ENCODE measurements at places on chromosomes 7 and 10. TPM values are rescaled to one million over a fixed set of nuclear protein-coding genes. Genes with fewer than 3 reads are reported as not detected.

DNA sequence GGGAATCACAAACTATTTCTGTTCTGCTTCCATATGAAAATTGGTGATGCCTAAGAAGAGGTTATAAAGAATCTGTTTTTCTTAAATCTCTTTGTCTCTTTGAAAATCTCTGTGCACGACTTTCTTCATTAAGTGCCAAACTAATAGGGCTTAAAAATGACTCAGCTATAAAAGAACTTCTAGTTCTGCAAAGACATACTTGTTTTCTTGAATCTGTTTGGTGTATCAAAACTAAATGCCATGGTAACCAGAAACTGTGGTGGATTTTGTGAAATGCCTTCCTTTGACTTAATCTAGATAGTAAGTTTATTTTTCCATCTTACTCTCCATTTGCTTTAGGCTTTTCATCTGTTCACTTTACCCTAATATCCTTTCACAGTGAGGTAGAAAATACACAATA is 417.8 kb downstream of the PARD3 start:
- no peak for DNase-seq
- H3K27me3 ChIP-seq: peaks cover 1% of the 10 kb centered on the region
- H3K4me3 ChIP-seq: no peak overlapping the region
- no peak overlapping the region for H3K27ac ChIP-seq
- H3K36me3 ChIP-seq: no peaks in the 10 kb centered on the region

- DNase-seq: peak; percentile 63
- H3K36me3 ChIP-seq: peaks cover 2% of the 10 kb centered on the region
- H3K4me3 ChIP-seq: peak overlapping the region; percentile 35
These were observed 4.1 kb upstream of the NT5C2 start for GRCh38 chr10:103197174-103197573.

GRCh38 chr7:51278797-51279196 is 37.8 kb downstream of the COBL start:
- H3K4me1 ChIP-seq: no peaks in the 10 kb centered on the region
- no peak overlapping the region for H3K4me3 ChIP-seq
- no peak overlapping the region for H3K27ac ChIP-seq
- H3K36me3 ChIP-seq: no peaks in the 10 kb centered on the region
- H3K27me3 ChIP-seq: peaks cover 14% of the 10 kb centered on the region

DNA sequence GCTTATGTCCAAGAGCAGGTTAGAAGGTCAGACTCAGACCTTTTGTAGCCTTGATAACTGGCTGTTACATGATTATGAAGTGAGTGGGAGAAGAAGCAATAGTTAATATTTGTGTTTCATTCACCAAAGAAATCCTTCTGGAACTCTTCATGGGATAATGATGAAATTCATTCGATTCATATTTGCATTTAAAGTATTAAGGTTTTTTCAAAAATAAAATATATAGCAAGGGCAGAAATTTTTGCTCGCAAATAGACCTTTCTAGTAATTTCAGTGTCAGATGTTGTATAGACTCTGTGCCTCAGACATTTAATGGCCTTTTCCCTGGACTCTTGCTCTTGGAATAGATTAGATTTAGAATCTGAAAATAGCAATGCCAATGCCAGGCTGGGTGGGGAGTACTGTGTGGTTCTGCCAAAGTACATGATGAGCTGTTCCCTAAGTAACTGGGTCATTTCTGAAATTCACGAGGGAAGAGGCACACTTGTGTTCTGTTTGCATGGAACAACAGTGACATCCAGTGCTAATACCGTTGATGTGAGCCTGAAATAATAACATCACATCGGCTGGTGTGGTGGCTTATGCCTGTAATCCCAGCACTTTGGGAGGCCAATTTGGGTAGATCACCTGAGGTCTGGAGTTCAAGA is 119.2 kb downstream of the MBL2 start:
- no peaks in the 10 kb centered on the region for H3K36me3 ChIP-seq
- no peaks in the 10 kb centered on the region for H3K4me1 ChIP-seq
- H3K4me3 ChIP-seq: no peak overlapping the region
- no peaks in the 10 kb centered on the region for H3K27me3 ChIP-seq

GRCh38 chr7:12769444-12769843 is 82.0 kb downstream of the ARL4A start:
- no peak overlapping the region for H3K4me3 ChIP-seq
- H3K27me3 ChIP-seq: no peaks in the 10 kb centered on the region
- H3K27ac ChIP-seq: no peak overlapping the region
- H3K4me1 ChIP-seq: no peaks in the 10 kb centered on the region

DNA sequence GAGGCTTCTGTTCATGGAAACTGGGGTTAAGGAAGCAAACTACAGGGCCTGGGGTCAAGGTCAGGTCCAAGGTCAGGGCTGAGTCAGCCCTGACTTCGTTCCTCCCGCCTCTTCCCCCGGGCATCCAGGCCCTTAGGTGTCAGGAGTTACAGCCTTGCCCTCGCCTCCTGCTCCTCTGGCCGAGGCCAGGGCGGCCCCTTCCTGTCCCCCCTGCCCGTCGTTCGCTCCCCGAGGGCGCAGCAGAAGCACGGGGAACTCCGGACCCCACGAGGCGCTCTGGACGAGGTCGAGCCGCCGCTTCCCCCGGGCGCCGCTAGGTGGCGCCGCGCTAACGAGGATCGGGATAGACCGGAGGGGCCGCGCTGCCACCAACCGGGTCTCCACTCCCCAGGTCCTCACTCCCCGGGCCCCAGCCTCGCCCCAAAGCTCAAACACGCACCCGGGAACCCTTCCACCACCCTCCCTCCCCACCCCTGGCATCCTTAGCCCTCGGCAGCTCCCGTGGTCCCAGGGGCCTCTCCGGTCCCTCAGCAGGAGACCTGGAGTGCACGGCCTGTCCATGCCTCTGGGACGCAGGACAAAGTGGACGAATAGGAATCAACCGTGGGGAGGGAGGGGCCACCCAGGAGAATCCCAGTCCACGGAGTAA is 59.2 kb upstream of the MYL10 start:
- no peak overlapping the region for H3K4me3 ChIP-seq
- peak; percentile 83 for DNase-seq
- H3K4me1 ChIP-seq: no peaks in the 10 kb centered on the region
- H3K27me3 ChIP-seq: peaks cover 1% of the 10 kb centered on the region
- H3K36me3 ChIP-seq: no peaks in the 10 kb centered on the region

DNA sequence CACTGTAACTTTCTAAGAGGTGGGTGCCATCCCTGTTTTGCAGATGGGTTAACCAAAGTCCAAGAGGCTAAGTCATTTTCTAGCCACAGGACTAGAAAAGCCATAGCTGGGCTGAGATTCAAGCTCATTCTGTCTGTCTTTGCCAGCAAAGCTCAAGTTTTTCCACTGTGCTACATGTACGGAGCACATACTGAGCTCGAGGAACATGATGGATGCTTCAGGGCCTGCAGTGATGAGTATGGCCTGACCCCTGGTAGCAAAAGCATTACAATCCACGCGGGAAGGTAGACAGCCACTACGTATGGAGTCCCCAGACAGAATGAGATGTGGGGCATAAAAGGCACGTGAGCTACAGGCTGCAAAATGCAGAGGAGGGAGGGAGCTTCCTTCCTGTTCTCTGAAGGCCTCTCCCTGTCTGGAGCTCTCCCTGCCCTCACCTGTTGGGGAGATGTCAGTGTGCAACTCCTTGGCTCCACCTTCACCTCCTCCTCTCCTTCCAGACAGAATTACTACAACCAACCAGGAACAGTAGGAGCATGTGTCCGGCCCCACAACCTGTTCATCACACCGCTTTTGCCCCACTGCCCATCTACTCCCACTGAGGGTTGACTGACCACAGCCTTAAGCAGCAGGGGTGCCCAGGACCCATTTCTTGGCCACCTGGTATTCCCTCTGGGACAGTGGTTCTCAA is 16.4 kb downstream of the ITPRIP start:
- H3K27me3 ChIP-seq: no peaks in the 10 kb centered on the region
- peak overlapping the region; percentile 80 for H3K27ac ChIP-seq
- H3K4me1 ChIP-seq: peaks cover 79% of the 10 kb centered on the region

- peak; percentile 52 for DNase-seq
- peaks cover 13% of the 10 kb centered on the region for H3K36me3 ChIP-seq
- H3K4me3 ChIP-seq: peak overlapping the region; percentile 91
- H3K27ac ChIP-seq: peak overlapping the region; percentile 97
These were observed 677 bp downstream of the TSPAN14 start for GRCh38 chr10:80454513-80455460.

DNA sequence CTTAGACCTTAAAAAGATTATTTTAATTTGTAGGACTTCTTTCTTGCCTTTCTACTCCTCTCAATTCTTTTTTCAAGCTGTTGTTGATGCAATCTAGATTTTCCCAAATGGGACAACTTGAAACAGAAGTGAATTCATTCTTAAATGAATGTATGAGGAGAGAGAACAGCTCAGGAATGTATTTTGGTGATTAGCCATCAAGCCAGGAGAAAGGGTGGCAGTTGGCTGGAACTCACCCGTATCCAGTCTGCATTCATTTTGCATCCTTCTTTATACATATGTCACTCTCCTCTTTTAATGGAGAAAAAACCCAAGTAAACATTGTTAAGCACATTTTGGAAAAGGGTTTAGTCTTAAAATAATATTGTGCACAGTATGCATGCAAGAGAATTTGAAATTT is 251.3 kb downstream of the REEP3 start:
- H3K27me3 ChIP-seq: peaks cover 10% of the 10 kb centered on the region
- no peaks in the 10 kb centered on the region for H3K36me3 ChIP-seq
- no peak overlapping the region for H3K4me3 ChIP-seq
- DNase-seq: no peak

- no peak overlapping the region for H3K27ac ChIP-seq
- no peak overlapping the region for H3K4me3 ChIP-seq
- no peaks in the 10 kb centered on the region for H3K36me3 ChIP-seq
- H3K27me3 ChIP-seq: no peaks in the 10 kb centered on the region
These were observed 171.6 kb downstream of the LRRN3 start for GRCh38 chr7:111262293-111263116.

DNA sequence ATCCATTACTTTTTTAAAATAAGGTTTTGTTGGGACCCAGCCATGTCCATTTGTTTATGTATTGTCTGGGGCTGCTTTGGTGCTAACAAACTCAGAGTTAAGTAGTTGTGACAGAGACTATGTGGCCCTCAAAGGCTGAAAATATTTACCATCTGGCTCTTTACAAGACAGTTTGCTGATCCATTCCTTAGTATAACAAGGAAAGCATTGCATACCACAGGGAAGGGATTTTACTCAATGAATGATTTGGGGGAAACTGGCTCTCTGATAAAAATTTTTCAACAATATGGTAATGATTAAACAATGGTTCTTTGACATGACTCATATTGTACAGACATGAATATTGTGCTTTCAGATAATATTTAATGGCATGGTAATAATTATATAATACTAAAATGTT is 738.1 kb downstream of the KCNMA1 start:
- no peak overlapping the region for H3K27ac ChIP-seq
- DNase-seq: no peak
- no peaks in the 10 kb centered on the region for H3K4me1 ChIP-seq

DNA sequence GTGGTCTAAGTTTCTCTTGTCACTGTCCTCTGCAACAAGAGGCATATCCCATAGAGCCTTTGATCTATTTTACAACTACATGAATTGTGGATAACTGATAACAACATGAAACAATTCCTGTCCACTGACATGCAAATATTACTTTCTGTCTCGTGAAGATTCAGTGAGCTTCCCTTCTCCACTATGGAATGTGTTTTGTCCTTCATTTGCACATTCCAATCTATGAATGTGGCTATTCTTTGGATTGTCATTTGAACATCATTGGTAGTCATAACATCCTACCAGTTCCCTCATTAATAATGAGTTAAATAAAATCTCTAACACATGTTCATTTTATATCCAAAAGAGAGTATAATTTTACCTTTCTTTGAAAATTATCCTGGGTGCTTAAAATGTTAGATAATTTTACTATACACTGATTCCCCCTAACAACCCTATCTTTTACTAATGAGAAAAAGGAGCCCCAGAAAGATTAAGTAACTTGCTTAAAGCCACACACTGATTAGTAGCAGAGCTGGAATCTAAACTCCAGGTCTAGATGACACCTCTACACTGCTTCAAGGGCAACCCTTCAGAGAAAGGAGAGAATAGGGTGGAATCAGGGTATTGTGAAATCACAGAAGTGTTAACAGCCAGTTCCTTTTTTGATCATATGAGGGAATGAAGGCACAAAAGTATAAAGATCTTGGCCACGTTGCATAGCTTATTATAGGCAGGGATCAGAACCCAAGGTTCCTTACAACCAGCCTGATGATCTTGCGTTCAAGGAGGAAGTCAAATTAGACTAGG is 39.1 kb downstream of the PDE1C start:
- no peak overlapping the region for H3K4me3 ChIP-seq
- no peaks in the 10 kb centered on the region for H3K4me1 ChIP-seq
- H3K27ac ChIP-seq: no peak overlapping the region

DNA sequence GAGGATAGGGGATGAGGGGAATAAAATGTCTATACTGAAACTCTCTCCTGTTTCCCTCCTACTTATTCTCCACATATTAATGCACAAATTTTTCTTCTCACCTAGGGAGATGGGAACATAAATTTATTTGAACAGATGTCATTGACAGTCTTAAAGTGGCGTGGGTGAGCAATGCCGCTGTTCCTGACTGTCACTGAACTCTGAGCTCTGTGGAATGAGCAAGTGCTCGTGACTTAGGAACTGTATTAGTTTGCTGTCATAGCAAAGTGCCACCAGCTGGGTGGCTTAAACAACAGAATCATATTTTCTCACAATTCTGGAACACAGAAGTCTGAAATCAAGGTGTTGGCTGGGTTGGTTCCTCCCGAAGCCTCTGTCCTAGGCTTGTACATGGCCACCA is 29.1 kb downstream of the INPP5F start:
- no peak for DNase-seq
- no peak overlapping the region for H3K4me3 ChIP-seq

DNA sequence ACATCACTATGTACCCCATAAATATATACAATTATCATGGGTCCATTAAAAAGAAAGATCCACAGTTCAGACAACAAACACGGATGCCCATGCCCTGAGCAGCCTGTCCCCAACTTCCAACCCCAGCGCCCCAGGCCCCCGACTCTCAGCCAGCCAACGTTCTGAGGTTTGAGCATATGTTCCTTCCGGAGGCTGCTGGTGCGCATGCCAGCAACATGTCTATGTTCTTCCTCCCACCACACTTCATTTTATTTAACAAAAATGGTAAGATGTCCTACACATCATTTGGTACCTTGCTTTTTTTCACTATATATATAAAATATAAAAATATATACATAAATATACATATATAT is 250.9 kb downstream of the MAD1L1 start:
- no peak overlapping the region for H3K4me3 ChIP-seq
- peaks cover 8% of the 10 kb centered on the region for H3K36me3 ChIP-seq
- H3K4me1 ChIP-seq: peaks cover 5% of the 10 kb centered on the region
- no peak for DNase-seq

CCDC126 gene
- 5.7 TPM for total RNA-seq

THSD7A gene
- not detected for total RNA-seq

GNAT3 gene
- total RNA-seq: not detected

ELFN1 gene
- 0.10 TPM for total RNA-seq

CHAT gene
- not detected for total RNA-seq

HGF gene
- not detected for total RNA-seq

LBX1 gene
- total RNA-seq: not detected

KIAA1549 gene
- 0.95 TPM for total RNA-seq

RPP30 gene
- 108 TPM for total RNA-seq
